ENCODE measurements at places on chromosomes 12 and 14.

- no peak for DNase-seq
These were observed 311.2 kb downstream of the DUSP6 start for GRCh38 chr12:89041078-89041477.

DNA sequence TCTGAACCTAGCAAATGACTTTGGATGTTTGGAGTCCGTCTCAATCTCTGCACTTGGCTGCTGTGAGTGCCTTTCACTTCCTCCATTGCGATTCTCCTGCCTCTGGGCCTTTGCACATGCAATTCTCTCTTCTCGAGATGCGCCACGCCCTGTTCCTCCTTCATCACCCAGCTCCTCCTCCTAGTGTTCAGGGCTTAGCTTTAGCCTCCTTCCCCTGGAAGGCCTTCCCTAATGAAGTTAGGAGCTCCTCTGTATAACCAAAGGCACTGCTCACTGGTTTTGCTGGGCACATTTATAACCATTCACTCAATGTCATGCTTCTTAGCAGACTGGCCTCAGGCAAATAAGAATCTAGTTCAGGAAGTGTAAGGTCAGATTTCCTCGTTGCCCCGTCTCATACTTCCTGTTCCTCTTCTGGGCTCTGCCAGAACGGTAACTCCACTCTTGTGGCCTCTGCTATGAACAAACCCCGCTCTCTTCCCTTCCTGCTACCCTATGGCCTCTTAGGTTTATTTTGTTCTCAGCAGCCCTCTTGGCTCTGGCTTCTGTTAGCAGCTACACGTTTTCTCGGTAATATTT lies 171.4 kb downstream of the CRADD start:
- DNase-seq = no peak

GRCh38 chr14:61584331-61584741 lies 111.0 kb upstream of the HIF1A start:
- no peak for DNase-seq

- DNase-seq = no peak
These were observed 29.3 kb upstream of the RIN3 start for GRCh38 chr14:92484132-92484823.

GRCh38 chr14:36208690-36209278 lies 32.3 kb upstream of the PTCSC3 start:
- no peak for DNase-seq

DNA sequence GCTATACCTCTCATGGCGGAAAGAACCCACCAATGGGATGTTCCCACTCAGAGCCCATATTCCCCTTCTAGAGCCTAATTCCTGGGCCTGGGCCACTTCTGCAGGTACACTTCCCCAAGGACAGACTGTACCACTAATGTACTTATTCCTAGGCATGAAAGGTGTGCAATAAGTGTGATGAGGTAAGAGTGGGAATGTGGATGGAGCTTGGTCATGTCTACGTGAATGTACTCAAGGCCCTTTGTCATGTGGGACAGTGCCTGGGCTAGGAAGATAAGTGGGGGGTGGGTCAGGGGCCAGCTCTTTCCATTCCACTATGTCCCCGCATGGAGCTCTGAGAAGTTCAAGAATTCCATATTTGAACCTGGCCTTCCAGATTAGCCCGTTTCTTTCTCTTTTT lies 63.4 kb upstream of the FUT8 start:
- no peak for DNase-seq

DNA sequence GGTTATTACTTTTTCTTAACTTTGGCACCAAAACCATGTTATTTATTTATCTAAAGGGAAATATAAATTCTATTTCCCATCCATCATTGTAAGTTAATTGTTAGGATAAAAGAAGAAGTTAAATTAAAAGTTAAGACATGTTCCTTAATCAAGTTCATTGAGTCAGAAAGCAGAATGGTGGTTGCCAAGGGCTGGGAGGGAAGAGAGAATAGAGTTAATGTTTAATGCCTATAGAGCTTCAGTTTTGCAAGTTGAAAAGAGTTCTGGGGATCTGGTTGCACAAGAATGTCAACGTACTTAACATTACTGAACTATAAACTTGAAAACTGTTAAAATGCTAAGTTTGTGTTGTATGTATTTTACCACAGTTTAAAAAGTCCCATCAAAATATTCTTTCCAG lies 63.2 kb upstream of the NR2C1 start:
- no peak for DNase-seq

DNA sequence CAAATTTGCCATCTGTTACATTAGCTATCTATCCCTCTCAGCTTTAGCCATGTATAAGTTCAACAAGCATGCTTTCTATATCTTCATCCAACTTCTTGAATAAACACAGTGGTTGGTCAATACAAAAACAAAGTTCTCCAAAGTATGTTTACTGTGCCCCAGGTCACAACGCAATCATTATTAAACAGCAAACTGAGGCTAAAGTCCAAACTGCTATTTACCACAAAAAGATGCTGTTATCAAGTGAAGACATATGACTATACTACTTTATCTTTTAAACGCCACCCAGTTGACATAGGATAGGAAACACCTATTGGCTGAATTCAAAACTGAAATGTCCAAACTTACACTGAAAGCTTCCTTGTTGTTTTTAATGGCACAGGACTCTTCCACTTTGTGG lies 11.7 kb downstream of the ZCCHC8 start:
- DNase-seq = no peak

- DNase-seq = no peak
These were observed 408.7 kb upstream of the NOVA1 start for GRCh38 chr14:27006570-27006969.

GRCh38 chr12:46464863-46465262 lies 92.3 kb upstream of the SLC38A2 start:
- no peak for DNase-seq

GRCh38 chr14:85437148-85437547 lies 92.8 kb upstream of the FLRT2 start:
- no peak for DNase-seq

DNA sequence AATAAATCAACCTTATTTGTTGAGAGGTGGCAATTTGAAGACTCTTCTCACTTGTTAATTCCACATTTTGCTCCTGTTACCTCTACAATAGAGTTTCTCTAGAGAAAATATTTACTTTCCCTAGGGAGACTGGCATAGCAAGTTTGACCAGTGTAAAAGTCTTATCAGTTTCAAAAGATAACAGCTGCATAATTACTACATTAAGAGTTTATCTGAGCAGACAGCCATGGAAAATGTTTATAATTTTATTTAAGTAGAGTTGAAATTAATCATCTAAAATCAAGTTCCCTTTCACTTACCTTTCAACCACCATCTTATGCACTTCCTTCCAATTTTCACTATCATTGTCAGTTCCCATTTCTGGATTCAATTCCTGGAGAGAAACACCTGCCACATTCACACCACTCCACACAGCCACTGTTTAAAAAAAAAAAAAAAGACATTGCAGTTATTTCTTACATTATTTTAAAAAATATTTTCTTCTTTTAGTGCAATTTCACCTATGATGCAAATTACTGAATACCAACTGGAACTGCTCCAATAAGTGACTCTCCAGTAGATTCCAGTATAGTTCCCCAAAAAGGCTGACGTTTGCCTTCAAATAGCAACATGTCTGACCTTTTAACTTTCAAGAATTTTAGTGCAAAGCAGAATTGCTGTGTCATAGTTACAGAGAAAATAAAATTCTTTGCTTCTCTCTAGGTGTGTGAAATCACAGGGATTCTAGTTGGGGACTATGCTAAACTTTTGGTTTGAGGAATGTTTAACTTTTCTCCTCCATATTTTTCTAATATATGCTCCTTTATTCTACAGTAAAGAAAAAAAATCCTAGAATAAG lies 19.4 kb downstream of the LDHB start:
- no peak for DNase-seq

DNA sequence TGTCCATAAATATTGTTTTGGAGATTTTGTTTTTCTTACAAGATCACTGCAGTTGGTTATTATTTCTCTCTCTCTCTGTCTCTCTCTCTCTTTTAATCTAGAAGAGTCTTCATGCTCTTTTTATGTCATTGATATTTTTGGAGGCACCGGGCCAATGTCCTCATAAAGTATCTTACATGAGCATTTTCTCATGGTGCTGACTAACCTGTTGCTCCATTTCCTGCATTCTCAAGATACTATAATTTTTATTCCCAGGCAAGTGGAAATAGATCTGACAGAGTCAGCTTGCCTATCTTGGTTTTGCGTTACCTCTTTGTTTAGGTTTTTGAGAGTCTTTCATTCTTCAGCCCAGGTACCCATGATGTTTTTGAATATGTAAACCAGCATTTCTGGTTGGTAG lies 938.8 kb upstream of the FBXO33 start:
- DNase-seq = no peak

- DNase-seq = no peak
These were observed 497.8 kb downstream of the NAV3 start for GRCh38 chr12:78328524-78328923.

- no peak for DNase-seq
These were observed 633 bp downstream of the RPAP3 start for GRCh38 chr12:47705229-47705565.

DNA sequence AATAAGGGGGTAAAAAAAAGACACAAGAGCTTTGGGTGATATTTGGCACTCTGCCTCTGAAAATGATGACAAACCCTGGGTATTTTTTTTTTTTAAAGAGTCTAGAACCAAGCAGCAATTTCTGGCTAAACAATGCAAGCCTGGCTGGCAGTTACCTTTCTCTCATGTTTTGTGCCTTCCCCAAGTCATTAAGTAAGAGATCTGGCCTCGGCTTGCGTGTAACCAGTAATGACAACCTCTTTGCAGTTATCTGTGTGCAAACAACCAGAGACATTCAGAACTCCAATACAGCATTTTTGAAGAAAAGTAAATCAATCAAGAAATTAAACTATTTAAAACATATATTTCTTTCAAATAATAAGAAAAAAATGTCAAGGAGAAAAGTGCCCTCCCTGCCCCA lies 167.5 kb downstream of the KCNC2 start:
- no peak for DNase-seq

DNA sequence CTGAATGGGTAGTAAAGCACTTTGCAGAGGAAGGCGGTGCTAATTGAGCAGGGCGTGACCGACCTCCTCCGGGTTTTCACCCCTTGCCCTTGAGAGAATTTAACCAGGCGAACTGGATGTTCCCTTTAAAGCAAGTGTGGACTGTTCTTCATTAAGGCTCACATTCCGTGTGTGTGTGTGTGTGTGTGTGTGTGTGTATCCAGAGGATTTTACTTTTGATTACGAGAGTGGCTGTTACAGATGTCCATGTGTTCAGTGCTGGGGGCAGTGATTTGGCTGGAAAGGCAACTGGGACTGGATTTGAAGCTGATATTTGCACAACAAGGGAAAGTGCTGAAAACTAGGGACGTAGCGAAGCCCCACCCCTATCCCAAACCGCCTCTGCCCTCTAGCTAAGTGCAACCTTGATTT lies 2.2 kb downstream of the TMEM132C start:
- no peak for DNase-seq

- no peak for DNase-seq
These were observed 41.0 kb downstream of the CCDC91 start for GRCh38 chr12:28231248-28231647.

- DNase-seq = peak; percentile 11
These were observed 18.7 kb upstream of the CTDSP2 start for GRCh38 chr12:57865084-57865751.

GRCh38 chr14:100446572-100446971 lies 123.4 kb downstream of the SLC25A47 start:
- DNase-seq = no peak

- DNase-seq = no peak
These were observed 1.6 kb downstream of the DGKA start for GRCh38 chr12:55932551-55932910.

- DNase-seq = no peak
These were observed 72.1 kb downstream of the ARID2 start for GRCh38 chr12:45801625-45802024.

DNA sequence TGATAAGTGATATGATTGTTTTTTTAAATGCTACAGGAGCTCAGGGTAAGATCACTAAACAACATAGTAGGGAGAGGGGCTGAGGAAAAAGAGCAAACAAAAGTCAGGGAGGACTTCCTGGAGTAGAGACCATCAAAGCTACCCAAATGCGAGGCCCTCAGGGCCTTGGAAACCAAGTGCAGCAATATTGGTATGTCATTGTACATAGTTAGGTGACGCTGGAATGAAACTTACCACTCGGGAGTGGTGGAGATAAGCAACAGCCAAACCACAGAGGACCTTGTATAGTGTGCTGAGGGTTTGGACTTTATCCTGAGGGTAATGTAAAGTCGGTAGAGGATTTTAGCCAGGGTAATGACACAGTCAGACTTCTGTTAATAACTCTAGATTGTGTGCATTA lies 13.8 kb downstream of the KITLG start:
- no peak for DNase-seq

DNA sequence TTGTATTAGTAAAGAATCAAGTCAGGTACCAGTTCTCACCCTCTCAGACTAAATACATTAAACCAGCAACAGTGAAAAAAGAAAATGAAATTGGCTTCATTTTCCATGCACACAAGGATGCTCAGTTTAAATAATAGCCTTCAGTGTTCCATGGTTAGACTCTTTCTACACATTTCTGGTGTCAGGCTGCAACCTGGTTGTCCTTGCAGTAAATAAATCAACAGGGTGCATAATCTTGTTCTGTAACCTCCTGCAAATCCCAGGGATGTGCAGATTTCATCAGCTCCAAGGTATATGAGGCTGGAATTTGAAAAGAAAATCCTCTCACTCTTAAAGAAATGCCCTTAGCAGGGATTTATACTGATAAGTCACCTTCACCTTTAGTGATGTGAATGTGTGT lies 46.7 kb upstream of the BTG1 start:
- no peak for DNase-seq

DNA sequence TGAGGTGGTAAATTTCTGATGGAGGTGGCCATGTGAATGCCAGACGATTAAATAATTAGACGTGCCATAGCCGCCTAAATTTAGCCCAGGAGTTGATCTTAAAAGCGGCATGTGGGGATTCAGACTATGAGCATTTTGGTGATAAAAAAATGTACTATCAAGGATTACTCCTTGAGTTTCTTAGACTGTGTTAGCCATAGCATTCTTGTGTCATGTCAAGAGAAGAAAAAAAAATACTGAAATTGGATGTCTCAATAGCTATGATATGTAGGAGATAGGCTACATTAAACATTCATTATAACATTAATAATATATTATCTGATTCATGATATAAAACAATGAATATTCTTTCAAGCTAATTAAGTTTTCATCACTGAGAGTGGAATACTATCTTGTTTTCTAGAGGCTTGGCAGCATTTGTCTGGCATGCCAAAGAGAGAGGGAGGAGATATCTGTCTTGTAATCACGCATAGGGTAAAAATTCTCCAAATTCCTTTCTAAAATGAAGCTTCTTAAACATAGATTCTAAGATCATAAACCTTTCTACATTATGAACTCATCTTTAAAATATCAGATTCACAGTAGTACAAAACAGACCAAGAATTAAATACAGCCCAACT lies 727.0 kb downstream of the C12orf50 start:
- DNase-seq = no peak

DNA sequence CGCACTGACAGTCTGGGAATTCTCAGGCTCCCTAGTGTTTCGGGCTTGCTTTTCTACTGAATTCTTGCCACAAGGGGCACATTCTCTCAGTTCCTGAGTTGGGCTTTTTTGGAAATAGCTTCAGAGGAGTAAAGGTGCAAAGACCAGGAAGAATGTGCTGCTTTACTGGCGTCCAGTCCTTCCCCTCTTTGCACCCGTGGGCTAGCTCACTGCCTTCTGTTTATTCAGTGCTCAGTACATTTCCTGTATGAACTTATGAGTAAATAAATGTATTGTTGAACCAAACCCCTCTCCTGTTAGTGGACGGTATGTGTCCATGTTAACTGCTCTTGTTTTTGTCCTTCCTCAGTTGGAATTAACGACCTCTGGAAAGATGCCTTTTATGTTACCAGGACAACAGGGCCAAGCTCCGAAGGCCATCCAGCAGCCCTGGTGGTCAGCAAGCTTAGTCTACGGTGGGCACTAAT lies 24.0 kb downstream of the GSG1 start:
- no peak for DNase-seq

All from effector CD8-positive, alpha-beta T cell (primary cell).